ENCODE measurements at places on chromosomes 5 and 9.

- no peak for DNase-seq
These were observed 33.7 kb upstream of the PRDM12 start for GRCh38 chr9:130630506-130631330.

DNA sequence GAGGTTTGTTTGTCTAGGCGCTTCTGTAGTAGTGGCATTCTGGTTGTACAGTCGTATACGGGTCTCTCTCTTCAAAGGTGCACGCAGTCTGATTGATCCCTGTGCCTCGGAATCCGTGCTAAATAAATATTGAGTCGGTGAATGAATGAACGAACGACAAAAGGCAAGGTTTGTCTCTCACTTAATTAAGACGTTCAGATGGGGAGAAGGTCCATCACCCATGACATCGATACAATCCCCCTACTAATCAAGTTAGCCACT lies 500 bp upstream of the CREBRF start:
- DNase-seq: no peak

GRCh38 chr9:84139296-84140070 lies 158.9 kb downstream of the RMI1 start:
- DNase-seq: no peak

DNA sequence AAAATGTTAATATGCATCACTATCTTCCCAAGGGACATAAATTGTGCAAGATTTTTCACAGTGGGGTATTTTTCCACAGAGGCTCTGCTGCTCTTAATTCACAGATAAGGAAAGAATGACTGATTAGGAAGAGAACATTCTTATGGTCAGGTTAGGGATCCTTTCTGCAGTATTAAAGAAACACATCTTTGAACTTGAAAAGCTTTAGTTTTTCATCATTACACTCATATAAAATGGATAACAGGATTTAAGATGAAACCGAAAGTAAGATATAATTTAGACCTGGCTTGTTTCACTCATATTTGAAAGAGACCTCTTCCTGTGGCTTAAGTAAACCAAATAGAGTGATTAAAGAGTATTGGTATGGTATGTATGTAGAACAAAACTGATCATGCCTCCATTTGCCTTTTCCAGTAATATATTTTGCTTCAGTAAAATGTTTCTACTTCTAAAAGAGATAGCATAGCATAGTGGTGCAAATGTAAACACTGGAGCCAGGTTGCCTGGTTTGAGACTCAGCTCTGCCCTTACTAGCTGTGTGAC lies 160.0 kb downstream of the PRR16 start:
- DNase-seq: no peak

DNA sequence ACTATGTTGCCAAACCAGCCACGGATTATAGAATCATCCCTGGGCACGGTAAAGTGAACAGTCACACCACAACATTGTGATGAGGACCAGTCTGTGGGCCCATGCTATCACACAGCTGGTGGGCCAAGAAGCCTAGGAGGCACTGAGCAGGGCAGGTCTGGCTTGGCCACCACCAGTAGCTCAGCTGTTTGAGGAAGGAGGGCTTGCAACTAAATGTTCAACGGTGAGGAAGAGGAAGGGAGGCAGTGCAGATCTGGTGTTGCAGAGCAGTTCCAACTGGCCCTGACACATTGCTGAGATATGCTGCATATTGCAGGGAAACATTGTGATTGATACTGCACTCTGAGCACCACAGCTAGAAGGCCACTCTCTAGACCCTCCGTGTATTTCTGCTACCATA lies 77.9 kb upstream of the ATG10 start:
- DNase-seq: no peak

GRCh38 chr9:121499177-121499426 lies 542 bp downstream of the GGTA1 start:
- DNase-seq: no peak

GRCh38 chr5:8523501-8523900 lies 654.6 kb downstream of the MTRR start:
- no peak for DNase-seq

DNA sequence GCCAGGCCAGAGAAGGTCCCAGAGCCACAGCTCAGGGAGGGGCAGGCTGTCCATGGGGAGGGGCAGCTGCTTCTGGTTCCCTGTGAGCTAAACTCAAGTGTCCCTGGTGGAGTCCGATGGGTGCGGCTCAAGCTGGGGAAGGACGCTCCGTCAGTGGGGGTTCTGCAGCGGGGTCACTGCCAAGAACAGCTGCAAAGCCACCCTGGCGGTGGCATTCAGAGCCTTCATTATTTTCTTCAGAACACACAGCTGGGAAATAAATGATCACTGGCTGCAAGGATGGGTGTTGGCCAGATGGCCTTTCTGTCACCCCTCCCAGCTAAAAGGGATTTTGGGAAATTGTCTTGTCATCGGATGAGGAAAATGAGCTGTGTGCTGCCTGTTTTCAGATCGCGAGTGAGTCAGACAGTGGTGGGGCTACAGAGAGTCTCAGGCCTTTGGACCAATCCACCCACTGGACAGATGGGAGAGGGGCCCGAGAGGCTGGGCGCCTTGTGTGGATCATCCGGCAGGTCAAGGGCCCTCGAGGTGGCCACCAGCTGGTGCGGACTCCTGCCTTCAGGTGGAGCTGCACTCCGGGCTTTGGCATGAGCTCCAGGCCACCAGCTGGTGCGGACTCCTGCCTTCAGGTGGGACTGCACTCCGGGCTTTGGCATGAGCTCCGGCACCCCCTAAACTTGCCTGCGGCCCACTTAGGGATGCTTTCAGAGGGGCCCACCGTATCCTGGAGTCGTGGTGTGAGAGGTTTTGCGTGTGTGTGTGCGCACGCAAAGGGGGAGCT lies 17.9 kb upstream of the GFPT2 start:
- DNase-seq: no peak

GRCh38 chr5:157292599-157292998 lies 26.7 kb downstream of the CYFIP2 start:
- DNase-seq: no peak

DNA sequence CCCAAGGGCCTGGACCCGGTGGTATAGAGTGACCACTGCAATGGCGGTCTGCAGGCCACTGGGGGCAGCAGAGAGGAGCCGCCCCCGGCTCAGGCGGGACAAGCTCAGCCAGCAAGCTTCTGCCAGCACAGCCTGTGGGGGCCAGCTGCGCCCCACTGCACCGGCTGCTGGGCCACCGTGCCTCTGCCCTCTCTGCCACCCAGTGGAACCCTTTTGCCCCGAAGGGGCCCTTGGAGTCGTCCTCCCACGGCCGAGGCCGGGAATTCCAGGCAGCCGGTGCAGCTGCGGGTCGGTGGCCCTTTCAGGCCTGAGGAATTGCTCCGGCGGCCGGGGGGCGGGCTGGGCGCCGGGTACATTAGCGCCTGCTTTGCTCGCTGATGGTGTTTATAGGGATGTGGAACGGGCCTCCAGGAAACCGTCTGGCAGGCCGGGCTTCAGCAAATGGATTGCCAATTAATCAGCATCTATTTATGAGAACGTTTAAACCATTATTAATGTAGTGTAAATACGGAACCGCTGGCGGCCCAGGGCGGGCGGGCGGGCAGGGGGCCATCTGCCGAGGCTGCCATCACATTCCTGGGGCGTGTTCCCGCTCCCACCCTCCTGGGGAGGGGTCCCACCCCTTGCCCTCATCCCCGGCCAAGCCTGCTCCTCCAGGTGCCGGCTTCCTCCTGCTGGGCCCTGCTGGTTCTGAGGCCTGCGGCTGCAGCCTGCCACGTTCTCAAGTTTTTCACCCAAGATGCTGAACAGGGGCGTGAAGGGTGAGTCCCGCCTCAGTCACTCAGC lies 127.4 kb downstream of the BARX1 start:
- peak; percentile 58 for DNase-seq

DNA sequence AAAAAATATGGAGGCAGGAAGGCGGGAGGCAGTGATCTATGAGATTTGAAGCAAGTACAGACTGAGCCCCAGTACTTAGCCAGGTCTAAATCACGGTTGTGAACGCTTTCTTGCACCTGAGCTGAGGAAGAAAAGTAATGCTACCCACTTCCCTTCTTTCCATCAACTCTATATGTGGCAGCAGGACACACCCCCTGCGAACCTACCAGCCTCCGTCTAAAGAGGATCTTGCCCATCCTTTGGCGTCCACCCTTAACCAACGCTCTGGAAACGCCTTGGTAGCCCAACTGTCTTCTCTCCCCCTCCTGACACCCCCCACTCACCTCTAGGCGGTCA lies 545 bp downstream of the HMGCS1 start:
- no peak for DNase-seq

GRCh38 chr5:34708777-34709176 lies 52.6 kb downstream of the RAI14 start:
- DNase-seq: no peak

DNA sequence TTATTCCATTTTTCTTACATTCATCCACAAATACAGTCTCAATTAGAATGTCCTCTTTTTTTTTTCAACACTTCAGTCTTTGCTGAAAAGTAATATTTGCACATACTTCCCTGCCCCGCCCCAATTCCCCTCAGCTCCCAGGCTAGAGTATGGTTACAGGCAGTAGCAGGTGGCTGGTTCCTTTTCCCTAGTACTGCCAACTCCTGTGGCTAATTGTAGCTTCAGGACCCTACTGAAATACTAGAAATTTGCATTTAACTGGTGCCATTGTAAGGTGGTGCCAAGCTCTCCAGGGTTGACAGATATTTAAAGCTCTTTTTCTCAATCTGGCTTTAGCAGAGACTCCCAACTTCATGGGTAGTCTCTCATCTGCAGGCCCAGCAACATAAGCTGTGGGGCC lies 80.3 kb downstream of the FAM81B start:
- DNase-seq: no peak

GRCh38 chr5:133827830-133828229 lies 140.6 kb downstream of the C5orf15 start:
- no peak for DNase-seq

DNA sequence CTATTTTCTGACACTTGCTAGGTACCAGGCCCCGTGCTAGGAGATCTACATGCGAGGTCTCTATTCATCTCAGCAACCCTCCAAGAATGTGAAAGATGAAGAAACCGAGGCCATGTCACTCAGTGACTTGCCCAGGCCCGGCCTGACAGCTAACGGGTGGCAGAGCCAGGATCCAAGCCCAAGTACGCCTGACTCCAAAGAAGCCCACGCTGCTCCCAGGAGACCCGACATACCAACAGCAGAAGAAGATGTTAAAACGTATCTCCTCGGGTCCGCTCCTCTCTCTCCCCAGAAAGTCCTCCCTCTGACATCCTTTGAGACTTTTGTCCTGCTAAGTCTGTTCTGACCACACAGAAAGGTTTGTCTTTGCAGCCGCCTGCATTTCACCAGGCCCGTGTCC lies 65.2 kb downstream of the CRB2 start:
- DNase-seq: no peak

DNA sequence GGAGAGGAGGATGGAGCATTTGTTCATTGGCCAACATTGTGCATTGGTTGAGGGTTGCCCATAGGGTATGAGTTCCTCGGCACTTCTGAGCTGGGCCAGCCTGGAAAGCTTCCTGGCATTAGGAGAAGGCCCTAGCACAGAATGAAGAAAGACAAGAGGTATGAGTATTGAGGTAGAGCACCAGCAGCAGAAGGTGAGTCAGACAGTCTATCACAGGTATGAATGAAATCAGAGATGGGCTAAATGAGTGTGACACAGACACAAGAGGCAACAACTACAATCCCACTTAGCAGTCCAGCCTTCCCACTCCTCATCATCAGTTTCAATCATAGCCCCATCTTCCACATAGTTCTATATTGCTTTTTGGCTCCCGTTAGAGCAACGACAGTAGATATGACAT lies 25.4 kb upstream of the TGFBR1 start:
- no peak for DNase-seq

- DNase-seq: no peak
These were observed 419.4 kb downstream of the SEMA5A start for GRCh38 chr5:9126490-9126889.

DNA sequence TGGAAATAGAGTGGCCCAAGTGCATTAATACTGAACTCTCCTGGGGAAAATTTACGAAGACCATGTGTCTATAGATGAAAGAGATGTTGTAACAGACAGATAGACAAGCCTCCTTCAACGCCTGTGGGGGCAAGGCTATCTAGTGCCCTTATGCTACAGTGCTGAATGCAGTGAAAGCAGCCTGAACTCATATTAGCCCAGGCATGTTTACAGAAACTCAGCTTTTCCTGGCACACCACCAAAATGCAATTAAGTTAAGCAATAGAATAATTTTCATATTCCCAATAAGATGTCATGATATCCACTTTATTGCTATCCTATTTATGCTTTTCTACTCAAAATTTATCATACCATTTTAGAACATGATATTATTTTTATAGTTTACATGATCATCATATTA lies 277.0 kb downstream of the DIRAS2 start:
- no peak for DNase-seq

DNA sequence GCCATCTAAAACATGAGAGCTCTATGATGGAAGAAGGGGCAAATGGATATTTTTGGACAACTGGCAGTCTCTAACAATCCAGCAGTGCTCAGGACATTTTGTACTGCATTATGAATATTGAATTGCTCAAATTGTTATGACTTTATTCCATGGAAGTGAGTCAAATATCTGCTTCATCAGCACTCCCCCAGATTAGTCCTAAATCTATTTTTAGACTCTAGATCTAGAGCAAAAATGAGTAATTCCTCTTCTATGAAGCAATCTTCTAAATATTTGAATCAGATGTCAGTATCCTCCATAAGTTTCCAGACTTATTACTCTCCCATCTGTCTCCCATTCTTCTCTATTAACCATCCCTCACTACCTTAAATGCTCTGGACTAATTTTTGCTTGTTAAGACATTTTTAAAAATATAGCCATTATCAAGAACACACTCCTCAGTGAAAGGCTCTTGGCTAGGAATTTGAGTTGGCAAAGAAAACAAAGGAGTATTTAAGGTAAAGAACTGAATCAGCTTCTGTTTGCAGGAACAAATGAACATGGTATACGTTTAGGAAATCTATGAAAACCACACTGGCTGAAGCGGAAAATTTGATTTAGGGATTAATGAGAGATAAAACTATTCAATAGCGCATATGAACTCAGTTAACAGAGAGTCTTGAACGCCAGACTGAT lies 300.9 kb downstream of the MCTP1 start:
- DNase-seq: no peak

DNA sequence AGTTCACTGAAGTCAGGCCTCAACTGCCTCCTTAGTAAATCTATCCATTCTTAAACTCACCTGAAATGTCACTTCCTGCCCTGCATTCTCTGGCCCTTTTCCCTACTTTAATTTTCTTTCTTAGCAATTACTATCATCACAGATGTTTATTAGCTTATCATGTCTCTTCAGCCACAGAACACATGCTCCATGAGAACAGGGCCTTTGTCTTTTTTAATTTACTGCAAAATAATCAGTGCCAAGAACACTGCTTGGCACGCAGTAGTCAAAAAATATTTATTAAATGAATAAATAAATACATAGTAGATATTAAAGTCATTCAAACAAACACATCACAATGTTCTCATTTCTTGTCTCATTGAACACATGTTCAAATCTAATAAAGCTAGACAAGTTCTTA lies 46.2 kb downstream of the SKIC3 start:
- no peak for DNase-seq

GRCh38 chr5:149210968-149211490 lies 60.6 kb upstream of the AFAP1L1 start:
- DNase-seq: no peak

- DNase-seq: no peak
These were observed 419.3 kb upstream of the ADAMTS16 start for GRCh38 chr5:4720831-4721230.

GRCh38 chr5:54120473-54120872 lies 189.9 kb downstream of the ARL15 start:
- DNase-seq: no peak

- no peak for DNase-seq
These were observed 32.8 kb downstream of the VPS13A start for GRCh38 chr9:77210116-77210515.

- no peak for DNase-seq
These were observed 24.2 kb upstream of the TMEM171 start for GRCh38 chr5:73096239-73096575.

- peak; percentile 39 for DNase-seq
These were observed 1.2 kb downstream of the MAP1B start for GRCh38 chr5:72108202-72109061.
